Kidney glomerular epithelial cell (primary cell): ENCODE measurements at places on chromosomes 4 and X.

DNA sequence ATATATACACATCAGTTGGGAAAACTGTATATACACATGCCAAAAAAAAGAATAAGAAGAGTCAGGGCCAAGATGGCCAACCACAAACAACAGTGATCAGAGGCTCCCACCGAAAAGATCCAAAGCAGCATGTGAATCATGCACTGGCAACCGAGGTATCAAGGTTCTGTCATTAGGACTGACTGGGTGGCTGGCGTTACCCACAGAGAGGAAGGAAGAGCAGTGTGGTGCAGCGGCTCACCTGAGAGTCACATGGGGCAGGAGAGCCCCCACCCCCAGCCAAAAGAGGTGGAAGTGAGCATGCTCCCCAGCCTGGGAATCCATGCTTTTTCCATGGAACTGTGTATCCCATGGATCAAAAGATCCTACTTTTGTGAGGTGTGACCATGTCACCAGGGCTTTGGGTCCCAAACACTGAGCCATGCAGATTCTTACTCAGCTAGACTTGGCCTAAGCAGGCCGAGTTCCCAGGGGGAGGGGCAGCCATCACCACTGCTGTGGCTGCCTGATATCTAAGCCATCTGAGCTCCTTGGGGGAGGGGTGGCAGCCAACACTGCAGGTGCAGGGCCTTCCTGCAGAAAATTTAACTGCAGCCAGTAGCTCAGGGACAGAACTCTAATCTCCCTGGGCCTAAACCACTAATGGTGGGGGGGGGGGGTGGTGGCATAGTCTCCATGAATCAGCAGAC is 52.8 kb downstream of the P2RY10 start:
- no peak for DNase-seq

DNA sequence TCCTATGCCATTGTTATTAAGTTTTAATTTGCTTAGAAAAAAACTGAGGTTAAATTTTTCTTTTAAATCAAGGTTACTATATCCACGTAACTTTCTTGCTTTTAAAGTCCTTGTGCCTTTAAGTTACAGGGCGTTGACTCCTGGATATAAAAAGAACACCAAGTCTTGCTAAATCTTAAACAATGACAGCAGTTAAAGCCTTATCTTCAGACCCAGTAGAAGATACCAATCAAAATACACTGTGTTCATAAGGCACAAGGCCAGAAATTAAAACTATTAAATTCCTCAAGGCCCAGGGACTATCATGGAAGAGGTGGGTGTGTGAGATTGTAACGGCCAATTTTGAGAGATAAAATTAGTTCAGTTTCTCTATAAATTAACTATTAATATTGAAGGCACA is 60.4 kb downstream of the PAGE2 start:
- DNase-seq, result no peak

- DNase-seq, result no peak
Observed at GRCh38 chrX:572538-573124, 58.0 kb upstream of the SHOX start.

DNA sequence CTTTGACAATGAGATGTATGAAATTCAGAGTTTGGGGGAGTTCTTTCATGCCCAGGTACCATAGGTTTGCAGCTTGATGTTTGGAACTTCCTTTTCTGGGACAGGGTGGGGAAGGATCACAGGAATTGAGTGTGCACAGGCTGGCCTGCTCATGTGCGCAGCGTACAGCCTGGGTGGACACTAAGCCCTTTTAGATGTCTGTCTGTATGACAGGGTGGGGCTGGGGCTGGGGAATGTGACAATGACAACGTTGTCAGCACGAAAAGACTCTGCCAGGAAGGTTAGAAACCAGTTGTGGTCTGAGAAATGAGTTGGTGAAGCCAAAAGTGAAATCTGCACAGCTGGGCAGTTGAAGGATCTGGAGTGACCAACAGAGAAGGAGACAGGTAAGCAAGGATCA is 47.4 kb downstream of the WWC2 start:
- DNase-seq, result no peak

DNA sequence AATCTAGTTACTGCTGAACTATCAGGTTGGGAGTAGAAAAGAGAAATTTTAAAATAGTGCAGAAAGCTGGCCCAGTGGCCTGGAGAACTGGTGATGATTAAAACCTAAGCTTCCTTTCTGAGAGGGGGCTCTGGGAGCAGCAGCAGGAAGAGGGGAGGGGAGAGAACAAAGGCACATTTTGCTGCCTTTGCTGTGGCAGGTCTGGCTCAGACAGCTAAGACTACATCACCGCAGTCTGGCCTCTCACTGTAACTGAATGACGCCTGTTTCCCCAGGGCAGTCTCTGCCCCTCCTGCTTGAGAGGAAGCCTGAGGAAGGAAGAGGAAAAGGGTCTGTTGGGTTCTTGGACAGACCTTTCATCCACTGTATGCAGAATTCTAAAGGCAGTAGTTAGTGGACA is 148.5 kb downstream of the FRAS1 start:
- DNase-seq, result no peak

- DNase-seq, result no peak
Observed at GRCh38 chr4:139844459-139845036, 178.9 kb downstream of the MGST2 start.

GRCh38 chr4:165506849-165507248 is 128.0 kb downstream of the CPE start:
- DNase-seq, result no peak

GRCh38 chrX:151725338-151725614 is 9.3 kb upstream of the CNGA2 start:
- no peak for DNase-seq

DNA sequence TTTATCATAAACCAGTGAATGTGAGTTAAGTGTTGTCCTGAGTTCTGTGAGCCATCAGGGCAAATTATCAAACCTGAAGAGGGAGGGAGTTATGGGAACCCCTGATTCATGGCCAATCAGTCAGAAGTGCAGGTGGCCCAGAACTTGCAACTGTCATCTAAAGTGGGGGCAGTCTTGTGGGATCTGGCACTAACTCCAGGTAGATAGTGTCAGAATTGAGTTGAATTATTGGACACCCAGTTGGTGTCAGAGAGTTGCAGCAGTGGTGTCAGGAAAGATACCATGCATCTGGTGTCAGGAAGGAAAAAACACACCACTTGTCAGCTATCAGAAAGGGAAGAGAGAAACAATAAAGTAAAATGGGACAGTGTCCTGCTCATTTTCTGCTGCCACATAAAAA is 8.4 kb downstream of the CORIN start:
- no peak for DNase-seq

- DNase-seq, result no peak
Observed at GRCh38 chr4:59570860-59571476, 1629.2 kb upstream of the ADGRL3 start.

- DNase-seq, result no peak
Observed at GRCh38 chr4:163515198-163515597, 20.7 kb downstream of the TMA16 start.

DNA sequence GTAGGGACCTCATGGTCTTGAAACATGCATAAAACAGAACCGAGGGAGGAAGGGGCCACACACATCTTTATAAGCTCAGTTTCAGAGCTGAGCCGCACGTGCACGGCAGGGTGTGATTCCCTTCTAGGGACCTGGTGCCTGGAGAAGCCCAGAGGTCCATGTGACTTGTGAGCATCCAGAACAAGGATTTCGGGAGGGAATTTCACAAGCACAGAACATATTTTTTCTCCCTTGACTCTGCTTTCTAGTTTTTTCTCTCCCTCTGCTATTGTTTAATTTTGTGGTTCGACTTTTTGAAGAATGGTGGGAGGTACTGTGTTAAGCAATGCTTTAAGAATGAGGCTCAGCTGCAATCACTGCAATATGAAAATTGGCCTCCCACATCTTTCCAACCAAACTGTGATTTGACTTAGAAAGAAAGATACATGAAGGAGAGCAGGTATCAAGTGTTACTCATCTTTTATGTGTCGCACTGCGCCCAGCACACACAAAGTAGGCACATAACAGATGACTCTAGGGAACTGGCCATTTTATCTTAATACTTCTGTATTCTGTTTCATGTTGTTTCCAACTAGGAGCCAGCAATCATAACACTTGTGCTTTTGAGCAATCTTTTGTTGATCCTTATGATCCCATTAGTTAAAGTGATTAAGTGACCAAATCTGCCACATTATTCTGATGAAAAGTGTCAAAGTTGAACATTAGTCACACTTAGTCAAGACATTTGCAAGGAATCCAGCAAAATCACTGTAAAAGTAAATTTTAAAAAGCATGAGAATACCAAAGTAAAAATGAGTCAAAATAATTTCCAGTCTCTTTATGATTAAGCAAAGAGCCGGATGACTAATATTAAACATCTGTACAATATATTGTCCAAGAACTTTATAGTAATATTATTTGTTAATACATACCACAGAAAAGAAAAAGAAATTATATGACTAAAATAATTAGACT is 86.4 kb downstream of the SHISA3 start:
- DNase-seq, result no peak

- no peak for DNase-seq
Observed at GRCh38 chr4:94349193-94349592, 6.6 kb upstream of the HPGDS start.

- DNase-seq, result no peak
Observed at GRCh38 chrX:77444075-77444474, 3.1 kb upstream of the FGF16 start.

DNA sequence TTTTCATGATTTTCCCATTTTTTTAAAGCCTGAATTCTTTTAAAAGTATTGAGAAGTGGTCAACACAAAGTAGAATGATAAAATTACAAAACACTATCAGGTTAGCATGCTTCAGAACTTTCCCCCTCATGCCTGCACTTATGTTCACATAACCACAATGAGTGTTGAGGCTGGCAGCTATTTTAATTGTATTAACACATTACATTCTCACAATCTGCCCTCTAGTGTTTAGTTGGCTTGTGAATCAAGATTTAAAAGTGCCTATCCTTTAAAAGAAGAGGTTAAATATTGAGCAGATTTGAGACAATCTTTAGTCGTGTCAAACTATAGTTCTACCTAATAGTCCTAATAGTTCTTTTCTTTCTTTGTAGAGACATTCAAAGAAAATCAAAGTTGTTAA is 93.6 kb upstream of the NAP1L5 start:
- peak; percentile 49 for DNase-seq

DNA sequence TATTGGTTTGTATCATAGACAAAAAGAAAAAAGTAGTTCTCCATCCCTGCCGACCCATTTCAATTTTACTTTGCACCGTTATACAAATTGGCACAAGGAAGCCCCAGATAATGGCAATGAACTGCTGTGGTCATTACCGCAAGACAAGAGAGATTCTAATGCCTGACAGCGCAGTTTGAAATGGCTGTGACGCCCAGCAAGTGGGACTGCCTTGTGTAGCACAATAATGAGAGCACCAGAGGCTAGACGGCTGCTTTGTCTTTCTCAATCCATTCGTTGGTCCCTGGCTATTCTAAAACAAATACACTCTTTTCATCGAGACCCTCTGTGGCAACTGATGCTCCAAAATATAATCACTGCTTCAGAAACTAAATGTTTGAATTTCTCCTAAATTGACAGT is 192.4 kb upstream of the NEIL3 start:
- DNase-seq, result no peak

DNA sequence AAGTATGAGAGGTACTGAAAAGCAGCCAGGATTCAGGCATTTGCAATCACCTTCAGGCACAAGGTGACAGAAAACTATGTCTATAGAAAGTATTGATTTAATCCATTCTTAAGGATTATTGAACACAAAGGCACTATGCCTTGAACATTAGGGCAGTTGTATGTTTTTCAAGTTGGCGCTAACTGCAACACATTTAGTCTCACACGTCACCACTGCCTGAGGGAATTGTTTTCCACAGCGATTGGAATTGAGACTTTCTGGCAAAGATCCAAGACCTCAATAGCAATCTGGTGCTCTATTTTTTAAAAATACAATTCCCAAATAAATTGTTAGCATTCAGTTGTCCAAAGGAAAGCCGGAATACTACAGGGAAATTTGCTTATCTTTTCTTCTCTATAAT is 52.7 kb upstream of the FTHL17 start:
- no peak for DNase-seq

GRCh38 chr4:112176596-112176995 is 31.3 kb downstream of the FAM241A start:
- no peak for DNase-seq

- DNase-seq, result peak; percentile 94
Observed at GRCh38 chr4:40990236-40990898, 224.0 kb downstream of the APBB2 start.

GRCh38 chr4:144614850-144615585 is 30.9 kb upstream of the HHIP start:
- peak; percentile 4 for DNase-seq

GRCh38 chr4:177419434-177419833 is 22.8 kb downstream of the AGA start:
- DNase-seq, result no peak

DNA sequence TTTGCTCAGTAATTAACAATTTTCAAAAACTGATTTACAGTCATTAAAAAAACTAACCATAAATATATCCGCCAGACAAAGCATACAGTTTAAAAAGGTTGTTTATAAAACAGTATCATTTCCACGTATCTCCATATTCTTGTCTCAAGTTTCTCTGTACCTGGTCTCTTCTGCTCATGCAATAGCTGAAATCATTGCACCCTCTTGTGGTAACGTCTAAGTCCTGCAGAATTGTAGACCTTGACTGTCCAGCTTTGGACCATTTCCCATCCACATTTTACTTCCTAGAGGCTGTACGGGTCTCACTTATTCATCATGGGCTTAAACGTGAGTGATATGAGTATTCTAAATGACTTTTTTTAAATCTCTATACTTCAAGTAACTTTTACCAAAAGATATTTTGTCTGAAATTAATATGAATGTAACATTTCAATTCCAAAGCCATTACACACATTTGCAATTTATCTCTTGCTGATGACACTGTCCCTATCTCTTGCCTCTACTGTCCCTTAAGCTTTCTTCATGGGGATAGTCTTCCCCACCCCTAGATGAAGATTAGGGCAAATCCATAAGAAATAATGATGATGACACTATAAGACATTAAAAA is 118.5 kb downstream of the BTC start:
- DNase-seq, result peak; percentile 85

DNA sequence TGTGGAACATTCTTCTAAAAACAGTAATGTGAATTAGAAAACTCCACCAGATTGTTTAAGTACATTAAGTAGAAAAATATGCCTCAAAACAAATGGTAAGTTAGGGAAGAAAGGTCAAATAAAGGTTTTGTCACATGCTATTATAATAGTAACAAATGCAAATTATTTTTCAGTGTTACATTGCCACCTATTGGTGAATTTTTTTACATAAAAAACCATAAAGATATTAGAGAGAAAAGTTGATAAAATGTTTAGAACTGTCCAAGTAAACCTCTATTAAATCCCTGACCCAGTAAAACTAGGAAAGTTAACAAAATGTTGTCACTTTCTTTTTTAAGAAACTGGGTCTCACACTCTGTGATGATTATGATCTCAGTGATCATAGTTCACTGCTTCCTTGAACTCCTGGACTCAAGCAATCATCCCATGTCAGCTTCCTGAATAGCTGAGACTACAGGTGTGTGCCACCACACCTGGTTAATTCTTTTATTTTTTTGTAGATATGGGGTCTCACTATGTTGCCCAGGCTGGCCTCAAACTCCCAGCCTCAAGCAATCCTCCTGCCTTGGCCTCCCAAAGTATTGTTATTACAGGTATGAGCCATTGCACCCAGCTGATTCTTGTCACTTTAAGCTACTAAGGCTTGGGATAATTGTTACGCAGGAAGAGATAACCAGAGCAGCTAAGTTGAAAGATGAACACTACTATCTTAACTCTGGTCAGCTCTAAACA is 157.6 kb downstream of the ATRX start:
- DNase-seq, result no peak
